ENCODE measurements at places on chromosomes 1 and 21.
A peak's percentile ranks its signal among the peaks of the same experiment; 100 is the strongest.

- no peak for DNase-seq
Observed at GRCh38 chr1:112849425-112850033, 106.5 kb downstream of the SLC16A1 start.

- DNase-seq = peak; percentile 90
Observed at GRCh38 chr21:35048706-35049617, at the start of gene RUNX1. Gene RUNX1, minus strand, starts transcription at chr21:35049302.

GRCh38 chr1:59506952-59507351 lies 210.1 kb downstream of the FGGY start:
- peak; percentile 10 for DNase-seq

DNA sequence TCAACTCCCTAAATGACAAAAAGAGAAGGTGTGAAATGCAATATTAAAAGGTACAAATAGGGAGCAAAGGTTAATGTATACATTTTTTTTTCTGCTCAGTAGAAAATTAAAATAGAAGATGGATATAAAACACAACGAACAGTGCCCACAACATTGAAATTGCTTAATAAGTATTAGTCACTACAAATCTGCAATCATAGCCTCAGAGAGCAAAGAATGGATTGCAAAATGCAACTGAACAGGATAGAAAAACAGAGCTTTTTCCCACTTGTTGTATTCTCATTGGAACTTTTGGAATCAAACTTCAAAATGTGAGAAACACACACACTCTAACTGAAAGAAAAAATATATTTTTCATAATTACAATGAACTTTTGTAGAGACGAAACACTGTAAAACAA lies 552.2 kb upstream of the NCAM2 start:
- DNase-seq = no peak

DNA sequence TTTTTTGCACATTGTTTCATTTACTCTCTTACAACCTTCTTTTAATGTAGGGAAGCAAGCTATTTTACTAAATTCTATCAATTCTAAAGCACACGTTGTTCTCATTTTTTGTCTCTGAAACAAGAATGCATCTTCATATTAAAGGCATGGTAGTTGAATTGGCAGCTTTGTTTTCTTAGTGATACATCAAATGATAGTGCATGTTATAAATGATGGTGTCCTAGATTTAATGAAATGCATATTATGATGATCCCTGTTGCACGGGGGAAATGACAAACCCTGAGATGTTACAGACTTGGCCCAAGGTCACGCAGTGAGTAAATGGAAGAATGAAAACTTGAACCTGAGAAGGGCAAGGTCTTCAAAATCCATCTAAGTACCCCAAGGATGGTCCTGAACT lies 213.1 kb downstream of the KAZN start:
- DNase-seq = no peak

DNA sequence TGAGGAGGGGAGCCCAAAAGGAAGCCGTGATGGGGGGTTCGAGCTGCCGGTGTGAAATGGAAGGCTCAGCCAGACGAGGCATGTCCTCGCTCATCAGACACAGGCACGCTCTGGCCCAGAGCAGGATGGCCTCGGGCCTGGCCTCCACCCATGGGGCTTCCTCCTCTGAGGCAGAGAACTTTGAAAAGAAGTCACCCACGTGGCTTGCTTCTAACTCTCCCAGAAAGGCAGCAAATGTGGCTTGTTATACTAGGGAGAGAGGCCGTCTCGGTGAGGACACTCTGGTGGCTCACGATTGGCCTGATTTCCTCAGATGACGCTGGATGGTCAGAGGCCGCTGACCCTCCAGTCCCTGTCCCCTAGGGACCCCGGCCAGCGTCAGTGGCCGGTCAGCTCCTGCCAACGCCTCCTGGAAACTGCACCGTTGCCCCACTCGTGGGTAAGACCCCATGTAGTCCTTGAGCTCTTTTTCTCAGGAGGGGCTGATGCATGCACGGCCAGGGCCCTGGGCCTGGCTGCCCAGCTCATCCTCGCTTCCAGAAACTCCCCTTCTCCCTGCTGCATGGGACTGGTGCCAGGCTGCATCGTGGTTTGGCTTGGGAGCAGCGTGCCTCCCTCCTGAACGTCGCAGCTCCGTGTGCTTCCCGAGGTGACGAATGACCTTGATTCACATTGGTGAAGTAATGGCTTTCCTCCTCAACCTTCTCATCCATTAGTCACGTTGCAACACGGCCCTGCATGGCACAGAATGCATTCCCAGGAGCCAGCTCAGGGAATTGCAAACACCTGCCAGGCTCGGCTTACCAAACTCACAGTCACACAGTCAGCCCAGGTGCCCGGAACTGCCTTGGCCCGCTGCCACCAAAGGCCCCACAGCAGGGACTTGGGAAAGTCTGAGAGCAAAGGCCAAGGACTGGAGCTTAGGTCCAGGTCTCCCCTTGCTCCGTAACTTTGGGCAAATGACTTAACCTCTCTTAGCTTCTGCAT lies 58.8 kb downstream of the TOMM20 start:
- DNase-seq = no peak

- no peak for DNase-seq
Observed at GRCh38 chr21:45039317-45040156, 34.8 kb upstream of the ADARB1 start.

- DNase-seq = no peak
Observed at GRCh38 chr1:158053276-158053675, 59.8 kb downstream of the KIRREL1 start.

- DNase-seq = no peak
Observed at GRCh38 chr21:43734131-43734927, 15.4 kb downstream of the PDXK start.

DNA sequence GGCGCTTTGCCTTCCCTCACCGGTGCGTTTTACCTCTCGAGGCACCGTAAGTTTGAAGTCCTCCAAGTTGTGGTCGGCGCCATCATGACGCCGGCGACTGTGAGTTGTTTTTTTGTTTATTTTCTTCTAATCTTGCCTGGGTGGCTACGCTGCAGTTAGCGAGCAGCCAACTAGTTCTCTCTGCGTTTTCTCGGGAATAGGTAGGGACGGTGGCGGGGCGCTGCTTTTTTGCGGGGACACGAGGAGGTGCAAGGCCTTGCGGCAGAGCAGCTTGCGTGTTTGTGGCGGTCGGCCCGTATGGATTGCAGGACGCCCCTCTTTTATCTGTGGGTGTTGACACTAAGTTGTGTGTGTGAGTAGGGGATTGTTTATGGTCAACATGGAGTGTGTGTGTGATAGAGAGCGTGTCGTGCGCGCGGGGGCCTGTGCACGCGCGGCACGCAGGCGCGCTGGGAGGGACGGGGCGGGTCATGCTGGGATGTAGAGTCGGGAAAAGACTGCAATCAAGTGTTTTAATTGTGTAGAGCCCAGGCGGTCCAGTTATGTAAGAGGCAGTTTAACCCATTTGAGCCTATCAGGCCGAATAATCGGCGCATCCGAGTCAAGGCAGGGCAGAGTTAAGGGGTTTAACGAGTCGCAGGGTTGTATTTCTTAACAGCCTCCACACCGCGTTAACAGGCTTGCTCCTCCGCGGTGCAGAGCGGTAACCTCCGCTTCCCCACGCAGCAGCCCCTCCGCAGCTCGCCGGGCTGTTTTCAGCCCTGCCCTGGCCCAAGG lies 1.2 kb upstream of the NEGR1 start:
- DNase-seq = peak; percentile 17

DNA sequence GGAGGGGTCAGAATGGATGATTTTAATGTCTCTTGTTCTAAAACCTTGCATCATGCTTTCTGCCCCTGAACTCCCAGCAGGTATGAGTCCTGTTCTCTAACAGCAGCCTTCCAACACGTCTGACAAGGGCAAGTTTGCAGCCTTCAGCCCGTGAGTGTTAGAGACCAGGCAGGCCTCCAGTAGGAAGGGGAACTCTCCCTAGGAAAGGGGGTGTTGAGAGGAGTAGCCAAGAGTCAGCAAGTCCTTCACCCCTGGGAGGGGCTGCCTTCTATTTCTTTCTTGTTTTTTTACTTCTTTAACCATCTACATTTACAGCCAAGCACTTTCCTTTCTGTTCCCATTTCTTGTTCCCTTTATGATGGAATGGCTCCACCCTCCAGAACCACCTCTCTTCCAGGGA lies 14.2 kb downstream of the BATF3 start:
- DNase-seq = no peak

DNA sequence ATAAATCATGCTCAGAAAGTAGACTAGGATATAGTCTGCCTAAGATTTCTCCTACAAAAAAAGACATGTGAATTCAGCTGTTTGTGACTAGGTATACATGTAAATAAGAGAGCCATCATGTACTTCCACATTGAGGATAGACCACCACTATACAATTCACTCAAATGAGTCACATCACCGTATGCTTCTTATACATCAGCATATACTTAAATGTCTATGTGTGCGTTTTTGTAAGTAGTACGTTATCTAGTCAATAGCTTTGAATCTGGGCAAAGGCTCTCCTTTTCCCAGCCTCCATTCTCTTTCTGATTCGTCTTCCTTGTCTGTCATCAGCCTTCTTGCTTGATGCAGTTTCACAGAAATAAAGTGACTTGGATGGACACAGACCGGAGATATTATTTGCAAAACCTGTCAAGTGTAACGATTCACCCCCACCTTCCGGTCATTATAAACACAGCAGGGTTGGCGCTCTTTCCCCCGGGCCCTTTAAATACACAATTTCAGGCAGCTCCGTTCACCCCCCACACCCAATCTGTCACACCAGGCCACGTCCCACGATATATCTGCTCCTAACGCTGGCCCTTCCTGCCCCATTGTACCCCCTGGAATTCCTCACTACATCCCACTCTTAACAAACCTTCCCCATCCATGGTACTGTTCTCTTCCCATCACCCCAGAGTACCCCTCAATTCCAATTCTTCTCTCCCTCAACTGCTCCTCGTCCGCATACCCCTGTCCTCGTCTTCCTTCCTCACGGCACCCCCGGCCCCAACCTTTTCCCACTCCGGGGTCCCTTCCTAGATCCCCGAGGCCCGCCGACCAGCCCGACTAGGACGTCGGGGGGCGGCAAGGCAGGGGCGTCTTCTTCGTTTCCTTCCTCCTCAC lies 636 bp downstream of the VAMP4 start:
- DNase-seq = peak; percentile 57

- DNase-seq = no peak
Observed at GRCh38 chr21:33643658-33644311, 1.5 kb downstream of the ITSN1 start.

- no peak for DNase-seq
Observed at GRCh38 chr1:119778886-119779560, 10.3 kb upstream of the HMGCS2 start.

GRCh38 chr21:16792101-16792500 lies 720.7 kb upstream of the CXADR start:
- DNase-seq = no peak

- no peak for DNase-seq
Observed at GRCh38 chr1:153827168-153827964, 52.2 kb downstream of the SLC27A3 start.

- no peak for DNase-seq
Observed at GRCh38 chr1:245829194-245829593, 674.4 kb downstream of the KIF26B start.

- no peak for DNase-seq
Observed at GRCh38 chr1:61403679-61404596, 321.0 kb downstream of the TM2D1 start.

GRCh38 chr1:117030271-117030877 lies 28.8 kb downstream of the CD101 start:
- no peak for DNase-seq

GRCh38 chr1:12196641-12197482 lies 30.1 kb downstream of the TNFRSF1B start:
- DNase-seq = no peak

DNA sequence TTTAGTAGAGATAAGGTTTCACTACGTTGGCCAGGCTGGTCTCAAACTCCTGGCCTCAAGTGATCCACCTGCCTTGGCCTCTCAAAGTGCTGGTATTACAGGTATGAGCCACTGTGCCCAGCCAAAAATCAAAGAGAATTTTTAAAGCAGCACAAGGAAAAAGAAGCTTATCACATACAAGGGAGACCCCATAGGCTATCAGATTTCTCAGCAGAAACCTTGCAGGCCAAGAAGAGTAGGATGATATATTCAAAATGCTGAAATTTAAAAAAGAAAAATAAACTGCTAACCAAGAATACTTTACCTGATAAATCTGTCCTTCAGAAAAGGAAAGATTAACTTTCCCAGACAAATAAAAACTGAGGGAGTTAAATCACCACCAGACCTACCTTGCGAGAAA lies 43.2 kb downstream of the FLVCR1 start:
- DNase-seq = no peak

- DNase-seq = no peak
Observed at GRCh38 chr1:233625510-233625981, 11.6 kb downstream of the KCNK1 start.

DNA sequence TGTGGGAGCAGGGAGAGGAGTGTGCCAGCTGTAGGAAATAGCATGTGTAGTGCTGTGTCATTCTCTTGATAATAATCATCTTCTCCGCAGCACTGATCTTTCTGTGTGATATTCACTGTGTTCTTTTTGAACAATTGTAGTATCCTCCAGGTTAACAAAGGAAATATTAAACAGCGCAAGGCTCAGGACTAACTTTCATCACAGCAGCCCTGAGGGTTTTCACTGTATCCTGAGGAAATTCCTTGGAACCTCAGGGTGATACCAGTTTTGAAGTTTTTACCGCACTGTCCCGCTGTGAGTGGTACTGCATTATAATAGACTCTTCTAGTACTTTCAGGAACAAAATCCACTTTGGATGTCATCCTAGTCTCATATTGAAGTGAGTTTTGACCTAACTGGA lies 228.4 kb upstream of the COA6 start:
- DNase-seq = no peak

DNA sequence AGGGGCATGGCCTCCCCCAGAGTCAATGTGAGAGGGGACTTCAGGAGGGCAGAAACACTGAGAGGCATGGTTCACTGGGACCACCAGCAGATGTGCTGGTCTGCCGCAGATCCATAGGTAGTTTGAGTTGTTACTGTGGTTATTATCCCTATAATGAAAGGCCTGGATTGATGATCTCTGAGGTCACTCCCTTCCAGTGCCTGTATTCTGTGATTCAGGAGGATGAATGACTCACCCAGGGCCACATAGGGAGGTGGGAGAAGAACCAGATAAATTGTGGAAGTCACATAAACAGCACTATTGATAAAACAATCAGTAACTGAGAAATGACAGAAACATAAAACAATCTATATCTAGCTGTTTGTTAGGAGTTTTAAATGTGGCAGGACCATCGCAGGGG lies 22.7 kb upstream of the ACTL8 start:
- DNase-seq = no peak

GRCh38 chr1:83418558-83418957 lies 580.4 kb downstream of the TTLL7 start:
- no peak for DNase-seq

DNA sequence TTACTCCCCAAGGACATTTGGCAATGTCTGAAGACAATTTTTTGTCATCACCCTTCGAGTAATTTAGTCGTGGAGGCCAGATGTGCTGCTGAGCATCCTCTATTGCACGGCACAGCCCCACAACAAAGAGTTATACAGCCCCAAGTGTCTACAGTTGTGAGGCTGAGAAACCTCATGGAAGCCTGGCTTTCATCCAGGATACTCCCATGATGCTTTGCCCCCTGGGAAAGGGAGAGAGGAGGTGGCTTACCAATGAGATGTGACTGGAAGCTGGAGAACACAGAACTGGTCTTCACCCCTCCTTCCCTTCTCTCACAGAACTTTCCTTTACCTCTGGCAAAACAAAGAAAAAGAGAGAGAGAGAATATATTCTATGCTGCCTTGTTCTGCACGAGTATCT lies 150.9 kb upstream of the VAMP3 start:
- no peak for DNase-seq

GRCh38 chr1:119097380-119097779 lies 43.1 kb downstream of the WARS2 start:
- DNase-seq = no peak
